ENCODE measurements at places on chromosomes 3 and 15.

DNA sequence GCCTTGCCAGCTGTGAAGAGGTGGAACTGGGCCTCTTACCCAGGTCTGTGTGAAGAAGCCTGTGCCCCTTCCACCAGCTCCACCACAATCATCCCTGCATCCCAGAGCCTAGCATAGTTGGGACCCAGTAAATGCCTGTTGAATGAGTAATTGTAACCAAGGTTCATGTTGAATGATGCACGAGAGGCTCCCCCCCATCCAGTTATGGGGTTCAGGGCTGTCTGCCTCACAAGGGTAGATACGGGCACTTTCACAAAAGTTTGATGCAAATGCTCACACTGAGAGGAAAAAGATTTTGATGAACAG, 29.5 kb upstream of the TSEN2 start:
- no peak for DNase-seq

DNA sequence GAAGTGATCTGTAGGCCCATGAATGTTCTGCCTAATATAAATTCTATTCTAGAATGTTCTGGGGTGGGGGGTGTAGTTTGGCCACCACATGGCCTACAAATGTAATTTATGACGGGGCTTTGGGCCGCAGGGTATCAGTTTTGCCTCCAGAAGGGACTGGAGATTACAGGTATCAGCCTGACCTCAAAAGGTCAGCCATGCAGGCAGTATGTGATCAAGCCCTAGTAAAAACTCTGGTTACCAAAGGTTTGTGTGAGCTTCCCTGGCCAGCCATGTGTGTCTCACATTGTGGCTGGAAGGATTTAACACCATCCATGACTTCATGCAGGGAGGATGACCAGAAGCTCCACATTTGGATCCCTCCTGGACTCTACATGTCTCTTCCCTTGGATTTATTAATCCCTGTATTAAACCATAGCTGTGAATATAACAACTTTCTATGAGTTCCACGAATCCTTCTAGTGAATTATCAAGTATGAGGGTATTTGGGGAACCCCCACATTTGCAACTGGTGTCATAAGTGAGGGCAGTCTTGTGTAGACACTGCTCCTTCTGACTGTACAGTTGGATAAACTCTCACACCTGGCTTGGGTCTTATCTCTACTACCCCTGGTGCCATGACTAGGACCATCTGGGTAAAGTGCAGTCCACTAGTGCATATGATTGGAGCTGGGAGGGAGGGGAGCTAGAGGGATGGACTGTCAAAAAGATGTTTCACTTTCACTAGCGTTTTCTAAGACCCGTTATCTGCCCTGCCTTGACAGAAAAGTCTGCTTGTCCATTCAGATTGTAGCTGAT, 50.0 kb upstream of the RFX7 start:
- no peak for DNase-seq

DNA sequence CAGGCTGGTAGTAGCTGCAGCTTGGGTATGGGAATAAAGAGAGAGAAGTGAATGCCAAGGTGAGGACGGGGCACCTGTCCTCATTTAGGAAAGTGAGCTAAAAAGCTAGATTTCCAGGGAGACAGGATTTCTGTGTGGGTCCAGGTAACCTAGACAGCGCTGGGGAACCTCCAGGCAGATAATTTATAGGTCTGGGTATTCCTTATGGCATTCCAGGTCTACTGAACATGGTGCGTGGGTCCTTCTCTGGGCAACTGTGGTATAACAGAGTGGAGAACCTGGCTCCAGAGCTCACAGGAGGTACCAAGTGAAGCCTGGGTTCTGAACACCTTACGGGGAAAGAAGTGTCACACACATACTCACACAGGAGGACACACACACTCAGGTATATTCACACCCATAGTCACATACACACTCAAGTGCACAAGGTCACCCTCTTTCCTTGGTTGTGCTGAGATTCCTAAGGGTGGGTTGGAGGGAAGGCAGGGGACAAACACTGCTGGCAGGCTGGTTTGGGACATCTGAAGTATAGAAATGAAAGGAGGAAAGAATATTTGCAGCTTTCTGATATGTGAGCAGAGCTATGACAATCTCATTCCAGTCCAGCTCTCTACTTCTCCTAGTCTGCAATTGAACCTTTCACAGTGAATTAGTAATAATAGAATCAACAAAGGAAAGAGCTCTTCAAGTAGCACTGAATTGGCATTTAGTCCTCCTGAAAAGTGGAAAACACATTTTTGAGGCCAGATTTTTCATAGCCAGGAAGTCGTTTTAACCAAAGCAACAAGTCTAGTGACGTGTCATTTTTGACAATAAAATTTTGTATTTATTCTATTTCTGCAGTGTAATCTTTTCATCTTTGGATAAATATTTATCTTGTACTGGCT, 37.4 kb upstream of the ITGA11 start:
- DNase-seq: no peak

- peak; percentile 78 for DNase-seq
Measured at GRCh38 chr3:31704591-31705179, 172.0 kb downstream of the STT3B start.

- no peak for DNase-seq
Measured at GRCh38 chr3:105834768-105835167, 34.0 kb downstream of the CBLB start.

Data from posterior cingulate gyrus (tissue), 11 donors.